ENCODE measurements at places on chromosomes 3 and 15.

GRCh38 chr3:72150634-72151412, 365.9 kb upstream of the PROK2 start:
- no peak for DNase-seq

GRCh38 chr3:33581666-33582065, 136.4 kb downstream of the CLASP2 start:
- no peak for DNase-seq

DNA sequence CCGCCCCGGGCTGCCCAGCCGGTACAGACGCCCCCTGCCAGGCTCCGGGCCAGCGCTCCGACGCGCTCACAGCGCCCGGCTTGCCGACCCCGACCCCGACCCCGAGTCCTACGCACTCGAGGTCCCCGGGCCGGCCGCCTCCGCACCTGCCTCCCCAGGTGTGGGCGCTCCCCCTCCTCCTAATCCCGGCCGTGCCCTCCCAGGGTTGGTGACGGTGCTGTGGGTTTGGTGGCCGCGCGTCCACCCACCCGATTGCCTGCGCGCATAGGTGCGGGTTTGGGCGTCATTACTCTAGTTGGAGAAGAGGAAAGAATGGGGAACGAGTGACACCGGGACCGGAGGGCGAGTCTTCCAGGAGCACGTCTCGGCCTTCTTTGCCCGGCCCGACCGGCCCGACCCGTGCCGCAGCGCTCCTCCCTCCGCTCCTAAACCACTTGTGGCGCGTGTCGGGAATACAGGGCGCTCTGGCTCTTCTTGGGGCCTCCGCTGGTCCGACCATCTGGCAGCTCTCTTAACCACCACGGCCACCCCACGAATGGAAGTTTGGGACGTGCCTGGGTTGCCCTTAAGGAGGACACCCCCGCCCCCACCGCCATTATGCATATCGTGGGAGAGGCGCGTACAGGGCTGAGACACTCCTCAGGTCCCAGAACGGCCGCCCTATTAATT, 810 bp upstream of the THRB start:
- DNase-seq, result peak; percentile 26

DNA sequence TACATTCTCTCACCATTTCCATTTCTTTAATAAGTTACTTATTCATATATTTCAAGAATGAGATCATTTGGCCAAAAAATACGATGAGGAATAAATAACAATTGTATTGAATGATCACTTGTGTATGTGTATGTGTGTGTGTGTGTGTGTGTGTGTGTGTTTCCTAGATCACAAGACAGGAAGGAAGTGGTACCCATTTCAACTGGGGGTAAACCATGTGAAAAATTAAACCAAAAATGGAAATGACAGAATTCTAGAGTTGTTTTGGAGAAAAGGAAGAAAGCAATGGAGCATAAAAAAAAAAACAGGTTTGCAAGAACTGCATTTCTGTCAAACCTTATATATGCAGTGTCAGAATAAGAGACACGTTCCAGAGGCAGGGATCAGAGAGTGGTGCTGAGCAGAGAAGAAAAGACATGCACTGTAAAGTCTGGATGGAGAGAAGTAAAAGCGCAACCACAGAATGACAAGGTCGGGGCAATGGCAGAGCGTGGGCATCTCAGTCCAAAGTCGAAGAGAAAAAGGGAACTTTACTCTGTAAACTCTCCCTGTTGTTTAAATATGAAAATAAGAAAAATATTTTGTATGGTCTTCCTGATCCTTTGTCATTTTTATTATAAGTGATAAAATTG, 75.5 kb downstream of the PEX5L start:
- DNase-seq, result no peak

- DNase-seq, result no peak
Measured at GRCh38 chr3:31614162-31614921, 81.6 kb downstream of the STT3B start.

DNA sequence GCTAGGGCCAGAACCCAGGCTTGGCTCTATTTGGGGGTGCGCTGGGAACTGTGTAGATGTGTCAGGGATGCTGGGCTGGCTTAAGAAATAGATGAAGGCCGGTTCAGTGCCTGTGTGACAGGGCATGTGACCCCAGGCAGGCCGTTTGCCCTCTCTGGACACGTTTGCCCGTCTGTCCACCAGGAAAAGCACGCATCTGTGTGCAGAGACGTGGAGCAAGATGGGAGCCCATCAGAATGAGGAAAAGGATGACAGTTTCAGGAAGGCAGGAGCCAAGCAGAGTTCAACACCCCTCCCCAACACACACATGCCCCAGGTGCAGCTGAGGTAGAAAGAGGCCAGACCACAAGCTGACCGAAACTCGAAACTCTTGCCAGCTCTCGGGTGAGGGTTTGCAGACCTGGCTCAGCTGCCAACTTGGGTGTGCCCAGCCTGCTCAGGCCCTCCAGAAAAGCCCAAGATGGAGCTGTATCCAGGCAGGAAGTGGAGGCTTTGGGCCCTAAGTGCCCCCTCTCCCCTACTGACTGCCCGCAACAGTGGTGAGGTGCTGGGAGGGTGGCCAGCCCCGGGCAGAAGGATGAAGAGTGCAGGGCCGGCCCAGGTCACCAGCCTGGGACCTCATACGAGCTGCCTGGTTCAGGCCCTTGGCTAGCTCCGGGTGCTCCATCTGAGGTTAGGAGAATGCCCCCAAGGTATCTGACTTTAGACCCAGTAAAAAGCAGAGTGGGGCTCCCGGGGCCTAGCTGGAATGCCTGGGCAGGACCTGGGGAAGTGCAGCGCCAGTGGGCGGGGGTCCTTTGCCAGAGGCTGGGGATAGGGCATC, 10.2 kb upstream of the MESP1 start:
- DNase-seq, result no peak

GRCh38 chr15:85587707-85588411, 206.9 kb downstream of the KLHL25 start:
- no peak for DNase-seq

DNA sequence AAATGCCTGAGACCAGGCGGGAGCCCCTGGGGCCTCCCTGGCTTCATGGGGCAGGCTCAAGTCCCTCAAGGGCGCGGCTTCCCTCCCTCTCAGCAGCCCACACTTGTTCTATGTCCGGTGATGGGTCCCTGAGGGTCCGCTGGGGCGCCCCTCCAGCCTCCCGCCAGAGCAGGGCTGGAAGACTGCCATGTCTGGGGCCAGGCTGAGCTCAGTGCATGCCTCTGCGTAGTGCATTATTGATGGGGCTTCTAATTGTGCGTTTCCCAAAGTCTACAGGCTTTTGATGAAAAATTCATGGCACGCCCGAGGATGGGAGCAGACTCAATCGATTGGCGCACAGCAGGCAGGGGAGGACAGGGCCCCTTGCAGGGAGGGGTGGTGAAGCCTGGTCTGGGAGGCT, 51.3 kb downstream of the CYP11A1 start:
- DNase-seq, result no peak

GRCh38 chr15:31467361-31467760, 140.7 kb downstream of the KLF13 start:
- DNase-seq, result no peak

GRCh38 chr3:46958467-46959160, 17.9 kb downstream of the CCDC12 start:
- DNase-seq, result no peak

DNA sequence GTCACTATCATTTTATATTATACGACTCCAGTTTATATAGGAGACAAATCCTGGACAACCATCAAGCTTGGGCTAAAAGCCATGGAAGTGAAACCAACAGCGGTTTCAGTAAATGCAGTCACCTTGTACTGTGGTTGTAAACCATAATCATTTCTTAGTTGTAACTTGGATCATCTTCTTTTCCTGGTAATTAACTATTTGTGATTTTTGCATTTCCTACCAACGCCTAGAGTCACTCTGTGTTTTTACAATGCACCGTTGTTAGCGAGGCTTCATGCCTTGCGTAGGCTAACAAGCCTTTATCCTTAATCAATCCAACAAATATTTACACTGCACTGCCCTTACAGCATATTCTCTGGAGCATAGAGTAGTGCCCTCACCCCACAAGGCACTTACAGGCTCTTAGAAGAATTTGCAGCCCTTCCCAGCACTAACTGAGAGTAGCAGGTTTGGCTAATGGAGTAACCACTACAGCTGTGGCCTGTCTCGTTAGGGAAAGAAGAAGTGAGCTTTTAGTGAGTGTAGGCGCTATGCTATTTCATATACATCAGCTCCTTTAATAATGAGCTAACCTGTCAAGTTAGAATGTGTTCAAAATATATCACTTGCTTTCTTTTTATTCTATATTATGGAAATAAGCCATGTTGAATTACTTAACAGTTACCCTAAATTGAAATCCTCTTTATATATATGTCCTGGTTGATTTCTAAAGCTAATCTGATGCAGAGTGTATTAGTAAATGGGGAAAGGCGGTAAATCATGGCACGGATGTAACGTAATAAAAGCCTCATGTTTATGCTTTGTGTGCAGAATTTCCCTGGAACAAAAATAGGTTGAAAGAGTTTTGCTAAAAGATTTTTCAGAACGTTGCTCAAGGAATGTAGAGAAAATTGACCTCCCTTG, 62.8 kb downstream of the ABHD2 start:
- DNase-seq, result no peak

DNA sequence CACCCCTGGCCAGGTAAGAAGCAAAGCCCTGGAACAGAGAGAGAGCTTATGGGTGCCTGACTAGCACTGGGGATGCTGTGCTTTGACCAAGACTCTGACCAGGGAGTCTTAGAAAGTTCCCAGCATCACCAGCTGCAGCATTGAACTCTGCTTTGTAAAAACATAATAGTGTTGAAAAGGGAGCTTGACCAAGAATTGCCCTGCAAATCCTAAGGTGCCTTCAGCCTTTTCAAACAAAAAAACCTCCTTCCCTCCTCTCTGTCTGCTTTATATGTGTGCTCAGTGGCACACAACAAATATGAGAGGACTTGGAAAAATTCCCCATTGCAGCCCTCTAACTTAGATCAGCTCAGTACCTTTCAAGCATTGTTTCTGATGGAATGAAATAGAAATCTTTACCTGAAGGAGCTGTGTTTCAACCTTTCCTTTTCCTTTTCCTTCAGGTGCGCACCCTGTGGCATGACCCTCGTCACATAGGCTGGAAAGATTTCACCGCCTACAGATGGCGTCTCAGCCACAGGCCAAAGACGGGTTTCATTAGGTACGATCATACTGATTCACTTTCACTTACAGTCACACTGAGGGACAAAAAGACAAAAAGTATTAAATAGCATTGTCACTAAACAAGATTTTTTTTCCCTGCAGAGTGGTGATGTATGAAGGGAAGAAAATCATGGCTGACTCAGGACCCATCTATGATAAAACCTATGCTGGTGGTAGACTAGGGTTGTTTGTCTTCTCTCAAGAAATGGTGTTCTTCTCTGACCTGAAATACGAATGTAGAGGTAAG, 13.0 kb downstream of the THBS1 start:
- DNase-seq, result no peak

GRCh38 chr15:69997161-69997485, 100.6 kb downstream of the TLE3 start:
- no peak for DNase-seq

- DNase-seq, result no peak
Measured at GRCh38 chr3:44454258-44454657, 23.2 kb downstream of the ZNF445 start.

DNA sequence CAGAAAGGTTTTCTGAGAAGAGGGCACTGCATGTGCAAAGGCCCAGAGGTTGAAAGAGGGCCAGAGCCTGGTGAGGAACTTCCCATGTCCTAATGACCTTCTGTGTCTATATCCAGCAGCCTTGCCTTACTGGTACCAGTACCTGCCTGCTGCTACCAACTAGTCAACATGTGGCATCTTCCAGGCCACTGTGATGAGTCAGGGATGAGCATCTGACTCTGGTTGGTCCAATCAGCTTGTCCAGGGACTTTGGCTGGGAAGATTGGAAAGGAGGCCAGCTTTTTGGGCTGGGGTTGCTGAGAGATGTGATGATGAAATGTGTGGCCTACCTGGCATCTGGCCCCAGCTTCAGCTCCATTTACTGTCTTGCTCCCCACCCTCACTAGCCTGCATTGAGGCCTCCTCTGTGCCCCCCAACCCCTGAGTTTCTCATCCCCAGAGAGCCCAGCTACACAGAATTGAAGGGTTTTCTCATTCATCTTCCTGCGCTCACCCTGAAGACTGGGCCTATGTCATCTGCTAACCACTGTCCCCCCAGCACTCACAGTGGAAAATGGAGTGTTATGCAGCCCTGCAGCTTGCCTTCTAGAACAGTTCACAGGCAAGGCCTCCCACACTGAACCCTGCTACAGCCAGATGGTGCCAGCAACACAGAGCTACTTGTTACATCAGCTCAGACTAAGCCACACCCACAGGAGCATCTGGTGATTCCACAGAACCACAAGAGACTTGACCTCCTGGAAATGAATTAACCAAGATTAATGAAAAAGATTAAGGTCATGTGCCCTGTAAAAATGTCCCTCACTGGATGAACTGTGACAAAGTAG, 1.3 kb upstream of the TWF2 start:
- peak; percentile 67 for DNase-seq

DNA sequence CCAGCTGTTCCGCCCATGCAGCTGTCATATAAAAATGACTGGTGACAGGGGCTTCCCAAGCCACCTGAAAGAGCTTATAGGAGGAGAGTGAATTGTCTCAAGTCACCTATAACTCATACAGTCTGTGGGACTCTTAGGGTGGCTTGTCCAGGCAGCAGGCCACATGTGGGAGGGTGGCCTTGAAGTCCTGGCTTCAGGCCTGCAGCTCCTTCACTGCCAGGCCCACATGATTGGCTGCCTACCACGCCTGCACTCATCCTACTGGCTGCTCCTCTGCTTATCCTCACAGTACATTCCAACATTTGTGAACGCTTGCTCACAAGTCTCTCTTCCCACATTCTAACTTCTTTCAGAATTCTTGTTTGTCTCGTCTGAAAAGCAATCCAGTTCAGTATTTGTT, 41.1 kb upstream of the TIPARP start:
- no peak for DNase-seq

- peak; percentile 85 for DNase-seq
Measured at GRCh38 chr3:58526515-58526957, 10.5 kb downstream of the ACOX2 start.

DNA sequence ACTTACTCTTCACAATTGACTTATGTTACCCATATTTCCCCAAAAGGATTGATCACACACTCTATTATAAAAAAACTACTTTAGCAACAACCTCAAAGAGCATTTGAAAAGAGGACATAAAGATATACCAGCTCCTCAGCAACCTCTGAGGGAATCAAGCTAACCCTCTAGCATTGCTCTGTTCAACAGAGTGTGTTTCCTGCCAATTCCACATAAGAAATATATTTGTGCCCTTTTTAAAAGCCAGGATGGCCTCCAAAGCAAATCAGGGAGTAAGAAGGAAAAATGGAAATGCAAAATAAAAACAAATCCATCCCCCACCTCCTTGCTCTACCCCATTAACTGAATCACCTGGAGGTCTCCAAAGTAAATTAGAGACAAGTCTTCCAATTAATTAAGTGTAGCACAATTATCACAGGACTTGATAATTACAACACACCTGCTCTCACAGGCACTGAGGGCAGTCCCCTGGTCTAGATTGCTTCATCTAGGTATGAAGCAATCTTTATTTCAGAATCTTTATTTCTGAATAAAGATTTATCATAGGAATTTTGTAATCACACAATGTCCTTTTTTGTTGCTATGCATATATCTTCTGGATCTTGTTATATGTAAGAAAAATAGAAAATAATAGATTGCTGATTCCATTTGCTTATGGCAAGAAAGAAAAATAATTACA, 34.8 kb downstream of the GPR176 start:
- DNase-seq, result no peak
